ENCODE measurements at places on chromosomes 12 and 14. TPM values are rescaled to one million over a fixed set of nuclear protein-coding genes. Genes with fewer than 3 reads are reported as not detected.

The KCTD10 gene
- 54.2 TPM for polyA plus RNA-seq

The GPR68 gene
- polyA plus RNA-seq = 0.46 TPM

The HRK gene
- polyA plus RNA-seq = 0.92 TPM

The EIF5 gene
- 87.2 TPM for polyA plus RNA-seq

The RNASE8 gene
- polyA plus RNA-seq = not detected

The DAO gene
- polyA plus RNA-seq = 1.0 TPM

The TESPA1 gene
- 0.23 TPM for polyA plus RNA-seq
